ENCODE measurements at places on chromosomes 5 and 9. TPM values are rescaled to one million over a fixed set of nuclear protein-coding genes. Genes with fewer than 3 reads are reported as not detected.
A peak's percentile ranks its signal among the peaks of the same experiment; 100 is the strongest.

GRCh38 chr9:136525841-136526499 lies 19.9 kb downstream of the NOTCH1 start:
- no peaks in the 10 kb centered on the region for H3K36me3 ChIP-seq
- peaks cover 55% of the 10 kb centered on the region for H3K4me1 ChIP-seq
- H3K4me3 ChIP-seq, result peak overlapping the region; percentile 24
- DNase-seq, result no peak

DNA sequence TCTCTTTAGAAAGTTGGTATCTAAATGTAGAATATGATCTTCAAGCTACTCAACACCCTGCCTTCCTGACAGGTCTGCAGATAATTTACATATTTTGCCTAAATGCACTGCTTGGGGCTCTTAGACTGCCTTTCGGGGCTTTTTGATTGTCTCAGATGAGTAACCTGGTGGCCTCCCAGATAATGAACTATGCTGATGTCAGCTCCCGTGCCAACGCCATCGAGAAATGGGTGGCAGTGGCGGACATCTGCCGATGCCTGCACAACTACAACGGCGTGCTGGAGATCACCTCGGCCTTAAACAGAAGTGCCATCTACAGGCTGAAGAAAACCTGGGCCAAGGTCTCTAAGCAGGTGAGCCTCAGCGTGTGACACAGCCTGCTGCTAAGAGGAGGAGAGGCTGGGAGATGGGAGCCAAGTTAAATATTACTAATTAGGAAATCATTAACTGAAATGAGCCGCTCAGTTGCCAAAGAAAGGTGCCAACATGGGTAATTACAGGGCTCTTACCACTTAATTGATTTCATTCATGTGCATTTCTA lies 20.8 kb upstream of the CKMT2 start:
- no peaks in the 10 kb centered on the region for H3K4me1 ChIP-seq
- no peaks in the 10 kb centered on the region for H3K27me3 ChIP-seq
- H3K4me3 ChIP-seq, result no peak overlapping the region
- H3K27ac ChIP-seq, result no peak overlapping the region

GRXCR2 gene
- polyA plus RNA-seq, result not detected

DNA sequence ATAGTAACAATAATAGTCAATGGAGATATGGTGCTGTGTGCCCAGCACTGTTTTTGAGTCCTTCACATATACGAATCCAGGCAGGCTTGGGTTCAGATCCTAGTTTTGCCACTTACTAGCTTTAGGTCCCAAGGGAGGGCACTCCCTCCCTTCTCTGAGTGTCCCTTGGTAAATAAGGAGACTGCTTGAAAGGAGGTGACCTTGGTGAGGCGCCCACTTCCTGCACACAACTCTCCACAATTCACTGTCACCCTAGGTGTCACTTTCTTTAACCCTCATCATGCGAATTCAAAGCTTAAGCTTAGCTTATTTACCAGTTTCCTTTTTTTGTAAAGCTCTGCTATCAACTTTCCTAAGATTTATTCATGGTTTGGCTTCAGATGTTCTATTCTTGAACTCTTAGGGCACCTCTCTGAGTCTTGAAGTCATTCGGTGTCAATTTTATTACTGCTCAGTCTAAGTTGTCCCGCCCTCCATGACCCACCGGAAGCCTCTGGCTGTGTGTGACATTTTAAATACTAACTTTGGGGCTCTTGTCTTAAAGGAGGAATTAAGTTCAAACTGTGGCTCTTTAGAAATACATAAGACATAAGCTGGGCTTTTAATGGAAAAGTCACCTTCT lies 170.7 kb upstream of the ZNF618 start:
- H3K27me3 ChIP-seq, result no peaks in the 10 kb centered on the region
- H3K27ac ChIP-seq, result no peak overlapping the region
- DNase-seq, result no peak

DNA sequence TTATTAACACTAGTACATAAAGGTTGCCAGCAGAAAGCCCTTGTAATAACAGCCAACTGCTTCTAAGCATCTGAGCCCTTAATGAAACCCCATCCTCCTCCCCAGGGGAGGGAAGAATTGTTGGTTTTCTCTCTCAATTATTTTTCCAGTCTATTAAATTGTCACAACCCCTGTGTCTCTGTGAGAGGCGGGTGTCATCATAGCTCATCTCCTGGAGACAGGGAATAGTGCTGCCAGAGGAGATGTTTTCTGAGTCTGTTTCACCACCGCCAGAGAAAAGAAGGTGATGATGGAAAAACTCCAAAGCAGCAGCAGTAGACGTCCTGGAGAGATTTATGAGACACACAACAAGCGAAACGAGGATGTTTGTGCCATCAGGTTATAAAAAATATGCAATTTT lies 271.1 kb upstream of the NMUR2 start:
- no peak for DNase-seq
- H3K4me1 ChIP-seq, result no peaks in the 10 kb centered on the region
- no peak overlapping the region for H3K4me3 ChIP-seq
- no peak overlapping the region for H3K27ac ChIP-seq

DNA sequence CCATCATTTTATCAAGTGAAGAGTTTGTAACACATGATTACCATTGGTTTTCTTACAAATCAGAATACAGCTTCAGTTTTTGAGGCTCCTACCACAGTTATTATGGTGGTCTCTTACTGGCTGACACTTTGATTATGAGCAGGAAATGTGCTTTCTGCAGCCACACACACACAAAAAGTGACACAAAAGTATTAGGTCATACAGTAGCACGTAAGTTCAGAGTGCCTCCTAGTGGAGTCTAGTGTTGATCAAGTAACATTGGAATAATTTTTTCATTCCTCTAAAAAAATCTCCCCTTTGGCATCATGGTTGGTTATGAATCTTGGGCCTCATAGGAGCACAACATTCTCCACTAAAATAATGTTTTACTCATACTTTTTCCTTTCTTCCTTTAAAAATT lies 37.6 kb downstream of the PAM start:
- H3K36me3 ChIP-seq, result no peaks in the 10 kb centered on the region
- H3K4me1 ChIP-seq, result no peaks in the 10 kb centered on the region
- no peaks in the 10 kb centered on the region for H3K27me3 ChIP-seq
- H3K4me3 ChIP-seq, result no peak overlapping the region
- H3K27ac ChIP-seq, result no peak overlapping the region
- DNase-seq, result no peak

GRCh38 chr9:15416880-15417279 lies 5.8 kb upstream of the SNAPC3 start:
- H3K27ac ChIP-seq, result no peak overlapping the region
- H3K4me1 ChIP-seq, result no peaks in the 10 kb centered on the region
- H3K36me3 ChIP-seq, result no peaks in the 10 kb centered on the region
- no peaks in the 10 kb centered on the region for H3K27me3 ChIP-seq
- DNase-seq, result no peak

- no peaks in the 10 kb centered on the region for H3K27me3 ChIP-seq
- no peak for DNase-seq
- no peak overlapping the region for H3K4me3 ChIP-seq
- no peak overlapping the region for H3K27ac ChIP-seq
Measured at GRCh38 chr5:82717738-82718137, 359.5 kb downstream of the TMEM167A start.

- DNase-seq, result no peak
- no peak overlapping the region for H3K4me3 ChIP-seq
- H3K27ac ChIP-seq, result no peak overlapping the region
- H3K4me1 ChIP-seq, result no peaks in the 10 kb centered on the region
Measured at GRCh38 chr9:74041588-74041987, 455.5 kb upstream of the RORB start.

F2R gene
- 3.1 TPM for polyA plus RNA-seq

DAPK1 gene
- polyA plus RNA-seq, result 2.2 TPM

TAF11L10 gene
- not detected for polyA plus RNA-seq

GRCh38 chr5:62306896-62307689 lies 1.1 kb downstream of the KIF2A start:
- peaks cover 15% of the 10 kb centered on the region for H3K4me1 ChIP-seq
- H3K27ac ChIP-seq, result peak overlapping the region; percentile 94
- H3K36me3 ChIP-seq, result no peaks in the 10 kb centered on the region
- H3K27me3 ChIP-seq, result no peaks in the 10 kb centered on the region

- no peaks in the 10 kb centered on the region for H3K27me3 ChIP-seq
- H3K4me3 ChIP-seq, result peak within 1 kb of the TSS; percentile 90
- DNase-seq, result peak; percentile 76
- H3K27ac ChIP-seq, result peak within 1 kb of the TSS; percentile 95
Measured at GRCh38 chr5:168578538-168579487, at the start of gene PANK3. Gene PANK3 (minus strand): TSS chr5:168579368. CDS start chr5:168579283, 85 bp downstream.

DNA sequence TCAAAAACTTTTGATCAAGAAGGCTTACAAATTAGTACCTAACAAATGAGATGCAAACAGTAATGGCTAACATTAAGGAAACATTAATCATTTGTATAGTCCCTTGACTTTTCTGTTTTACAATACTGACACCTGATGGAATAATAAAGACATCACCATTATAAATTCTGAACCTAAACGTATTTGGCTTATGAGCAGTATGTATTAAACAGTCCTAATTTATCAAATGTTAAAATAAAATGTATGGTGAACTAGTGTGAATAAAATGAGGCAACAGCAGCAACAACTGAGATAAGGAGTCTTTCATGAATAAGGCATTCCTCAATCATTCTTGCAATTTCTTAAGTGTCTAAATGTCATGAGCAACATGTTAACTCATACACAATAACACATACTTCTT lies 6.0 kb downstream of the PUM3 start:
- peaks cover 46% of the 10 kb centered on the region for H3K36me3 ChIP-seq
- H3K27me3 ChIP-seq, result no peaks in the 10 kb centered on the region
- H3K27ac ChIP-seq, result peak overlapping the region; percentile 40
- H3K4me3 ChIP-seq, result peak overlapping the region; percentile 34
- DNase-seq, result no peak

DNA sequence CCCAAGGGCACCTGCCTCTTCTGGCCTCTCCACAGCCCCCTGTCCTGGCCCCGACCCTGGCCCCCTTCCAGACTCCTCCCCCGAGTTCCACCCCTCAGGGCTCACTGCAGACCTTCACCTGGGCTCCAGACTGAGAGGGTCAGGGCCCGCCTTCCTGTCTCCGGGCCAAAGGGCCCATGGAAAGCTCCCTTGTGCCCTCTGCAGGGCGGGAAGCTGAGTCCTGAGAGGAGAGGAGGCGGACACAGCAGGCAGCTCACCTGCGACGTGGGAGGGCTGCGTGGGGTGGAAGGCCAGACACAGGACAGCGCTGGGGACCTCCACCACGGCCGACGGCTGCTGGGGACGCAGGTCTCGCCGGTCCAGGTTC lies 20.6 kb downstream of the DYNC2I2 start:
- no peaks in the 10 kb centered on the region for H3K27me3 ChIP-seq
- peak overlapping the region; percentile 44 for H3K4me3 ChIP-seq
- peaks cover 17% of the 10 kb centered on the region for H3K4me1 ChIP-seq
- H3K36me3 ChIP-seq, result peaks cover 12% of the 10 kb centered on the region

GRCh38 chr5:103505581-103506305 lies 56.8 kb downstream of the NUDT12 start:
- H3K36me3 ChIP-seq, result no peaks in the 10 kb centered on the region
- DNase-seq, result no peak
- no peaks in the 10 kb centered on the region for H3K27me3 ChIP-seq
- no peak overlapping the region for H3K4me3 ChIP-seq
- H3K4me1 ChIP-seq, result no peaks in the 10 kb centered on the region

DNA sequence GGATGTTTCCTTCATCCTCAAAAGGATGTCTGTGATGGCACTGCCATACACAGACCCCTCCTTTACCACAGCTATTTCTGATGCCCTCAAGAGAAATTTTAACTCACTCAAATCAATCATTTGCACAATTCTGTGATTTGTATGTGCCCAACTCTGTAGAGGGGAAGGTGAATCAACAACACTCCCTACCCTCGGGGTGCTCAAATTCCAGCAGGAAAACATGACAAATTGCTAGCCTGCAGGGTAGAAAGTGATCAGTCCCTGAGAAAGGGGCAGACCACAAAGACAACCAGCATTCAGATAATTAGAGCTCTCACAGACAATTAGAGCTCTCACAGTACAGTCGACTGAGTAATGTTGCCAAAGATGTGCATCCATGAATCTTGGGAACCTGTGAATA lies 45.3 kb upstream of the FOXE1 start:
- DNase-seq, result no peak
- no peaks in the 10 kb centered on the region for H3K36me3 ChIP-seq
- peaks cover 50% of the 10 kb centered on the region for H3K27me3 ChIP-seq
- H3K27ac ChIP-seq, result no peak overlapping the region
- H3K4me3 ChIP-seq, result no peak overlapping the region
- peaks cover 4% of the 10 kb centered on the region for H3K4me1 ChIP-seq

DNA sequence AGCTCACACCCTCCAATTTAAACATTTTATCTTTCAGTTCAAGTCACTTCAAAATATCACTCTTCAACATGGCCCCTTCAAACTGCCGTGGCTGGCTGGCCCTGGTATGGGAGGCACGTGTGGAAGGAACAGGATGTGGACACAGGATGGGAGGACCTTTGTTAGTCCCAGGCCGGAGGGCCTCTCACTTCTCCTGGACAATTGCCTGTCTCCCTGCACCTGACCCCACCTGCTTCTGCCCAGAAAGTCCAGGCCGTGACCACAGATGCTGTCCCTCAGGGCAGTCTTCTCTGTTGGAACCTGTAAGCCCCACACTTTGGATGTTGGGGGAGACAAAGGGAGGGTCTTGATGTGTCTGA lies 19.4 kb downstream of the AMBP start:
- DNase-seq, result no peak
- H3K36me3 ChIP-seq, result no peaks in the 10 kb centered on the region
- no peak overlapping the region for H3K4me3 ChIP-seq

DNA sequence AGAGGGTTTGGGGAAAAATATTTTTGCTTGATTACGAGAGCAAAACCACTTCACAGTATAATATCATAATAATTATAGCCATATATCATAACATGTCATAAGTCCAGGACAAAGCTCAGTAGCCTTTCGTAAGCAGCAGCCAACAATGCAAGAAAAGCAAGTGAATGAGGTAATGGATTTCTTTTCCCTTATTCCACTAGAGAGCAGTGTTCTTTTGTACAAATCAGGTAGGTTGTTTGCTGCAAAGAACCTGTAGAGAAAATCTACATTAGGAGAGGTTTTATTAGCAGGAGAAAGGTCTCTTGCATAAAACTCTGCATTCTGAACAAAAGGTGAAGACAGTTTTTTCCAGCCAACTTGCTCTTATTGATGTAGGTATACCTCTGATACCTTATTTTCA lies 1033.4 kb downstream of the TLE4 start:
- no peaks in the 10 kb centered on the region for H3K36me3 ChIP-seq
- no peaks in the 10 kb centered on the region for H3K27me3 ChIP-seq
- no peaks in the 10 kb centered on the region for H3K4me1 ChIP-seq
- DNase-seq, result no peak
- H3K27ac ChIP-seq, result no peak overlapping the region

GRCh38 chr5:119031011-119031886 lies 39.6 kb upstream of the DMXL1 start:
- no peak overlapping the region for H3K4me3 ChIP-seq
- no peaks in the 10 kb centered on the region for H3K36me3 ChIP-seq
- no peak for DNase-seq
- no peaks in the 10 kb centered on the region for H3K4me1 ChIP-seq
- no peak overlapping the region for H3K27ac ChIP-seq
- no peaks in the 10 kb centered on the region for H3K27me3 ChIP-seq

All from heart right ventricle (tissue), 16 donors.